ENCODE measurements at places on chromosomes 6 and 20. TPM values are rescaled to one million over a fixed set of nuclear protein-coding genes. Genes with fewer than 3 reads are reported as not detected.

KCNK16 gene
- 35.2 TPM for total RNA-seq

PNLDC1 gene
- not detected for total RNA-seq

TEAD3 gene
- total RNA-seq, result 43.4 TPM

GRM1 gene
- 0.41 TPM for total RNA-seq

LGSN gene
- not detected for total RNA-seq

CTCFL gene
- not detected for total RNA-seq

SLCO4A1 gene
- 3.6 TPM for total RNA-seq

HLA-DQA2 gene
- 0.79 TPM for total RNA-seq

RIPOR3 gene
- total RNA-seq, result 0.29 TPM

HLA-DRB1 gene
- total RNA-seq, result 7.7 TPM

BCAS1 gene
- 0.81 TPM for total RNA-seq

Data from progenitor cell of endocrine pancreas (in vitro differentiated cells).